Stimulated activated CD4-positive, alpha-beta T cell treated with anti-CD3 and anti-CD28 coated beads, Interleukin-1b, Interleukin-23, amount 100 ng/mL, for 4 hours (primary cell): ENCODE measurements at places on chromosomes 3 and 15.

GRCh38 chr15:100772478-100772877 lies 107.2 kb upstream of the ALDH1A3 start:
- DNase-seq = no peak

GRCh38 chr15:65275728-65276126 lies 11.0 kb downstream of the PARP16 start:
- DNase-seq = no peak

- no peak for DNase-seq
Measured at GRCh38 chr3:116388867-116389385, 56.4 kb downstream of the LSAMP start.

DNA sequence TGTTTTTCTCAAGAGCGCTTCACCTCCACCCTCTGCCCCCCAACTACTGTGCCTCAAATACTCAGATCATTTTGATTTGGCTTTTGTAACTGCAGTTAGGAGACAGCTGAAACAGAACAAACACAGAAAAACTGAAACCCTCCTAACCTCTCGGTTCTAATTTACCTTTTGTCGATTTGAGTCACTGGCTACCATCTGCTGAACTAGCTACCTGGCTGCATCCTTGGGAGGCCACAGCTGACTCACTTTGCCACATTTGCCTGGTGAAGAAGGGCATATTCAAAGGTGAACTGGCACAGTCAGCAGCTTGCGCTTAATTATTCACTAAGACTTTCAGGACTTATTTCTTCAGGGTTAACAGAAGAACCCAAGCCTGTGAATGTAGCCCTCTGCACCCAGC lies 117.7 kb downstream of the FOXB1 start:
- DNase-seq = no peak

- no peak for DNase-seq
Measured at GRCh38 chr15:80266745-80267144, 14.7 kb upstream of the CTXND1 start.

DNA sequence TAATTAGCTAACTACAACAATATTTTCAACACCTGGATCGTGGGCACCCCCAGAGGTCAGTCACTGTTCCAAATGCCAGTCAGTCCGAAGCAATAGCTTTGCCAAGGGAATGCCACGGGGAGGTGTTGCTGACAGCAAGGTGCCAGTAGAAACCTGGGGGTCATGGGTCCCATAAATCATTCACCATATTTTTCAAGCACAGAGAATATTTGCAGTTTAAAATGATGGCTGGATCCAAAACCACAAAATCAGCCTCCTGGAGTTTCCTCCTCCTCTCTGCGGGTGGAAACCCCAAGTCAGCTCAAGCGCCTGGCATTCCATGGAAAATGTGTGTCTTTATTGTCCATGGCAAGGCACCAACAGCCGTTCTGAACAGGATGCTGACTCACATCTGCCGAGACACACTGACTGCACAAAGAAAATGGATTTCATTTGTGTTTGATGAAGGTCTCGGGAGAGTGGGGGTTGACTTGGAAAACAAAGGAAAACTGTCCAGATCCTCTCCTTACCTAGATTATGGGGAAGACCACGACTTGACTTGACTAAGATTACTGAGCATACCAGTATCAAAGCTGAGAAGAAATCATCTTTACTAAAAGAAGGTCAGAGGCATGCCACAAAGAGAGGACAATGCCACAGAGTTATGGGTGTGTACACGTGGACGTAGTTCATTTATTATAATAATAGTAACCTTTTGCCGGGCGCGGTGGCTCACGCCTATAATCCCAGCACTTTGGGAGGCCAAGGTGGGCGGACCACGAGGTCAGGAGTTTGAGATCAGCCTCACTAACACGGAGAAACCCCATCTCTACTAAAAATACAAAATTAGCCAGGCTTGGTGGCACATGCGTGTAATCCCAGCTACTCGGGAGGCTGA lies 26.4 kb downstream of the ANXA2 start:
- DNase-seq = no peak

- no peak for DNase-seq
Measured at GRCh38 chr3:119418641-119419040, 44.8 kb downstream of the TMEM39A start.

DNA sequence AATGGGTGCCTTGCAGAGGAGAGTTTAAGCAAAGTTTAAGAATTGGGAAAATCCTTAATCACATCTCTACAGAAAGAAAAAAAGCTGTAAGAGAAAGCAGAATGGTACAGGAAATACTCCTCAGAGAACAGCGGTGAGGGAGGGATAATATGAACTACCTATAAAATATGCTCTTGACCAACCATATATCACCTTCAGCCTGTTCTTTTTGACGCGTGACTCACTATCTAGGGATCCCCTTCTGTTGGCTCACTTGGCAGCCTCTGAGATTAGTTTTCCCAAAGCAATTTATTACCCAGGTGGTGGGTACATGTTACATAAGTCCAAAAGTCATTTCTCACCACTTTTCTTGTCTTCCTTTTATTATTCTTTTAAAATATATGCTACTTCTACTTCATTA lies 97.7 kb downstream of the CNTN6 start:
- no peak for DNase-seq

DNA sequence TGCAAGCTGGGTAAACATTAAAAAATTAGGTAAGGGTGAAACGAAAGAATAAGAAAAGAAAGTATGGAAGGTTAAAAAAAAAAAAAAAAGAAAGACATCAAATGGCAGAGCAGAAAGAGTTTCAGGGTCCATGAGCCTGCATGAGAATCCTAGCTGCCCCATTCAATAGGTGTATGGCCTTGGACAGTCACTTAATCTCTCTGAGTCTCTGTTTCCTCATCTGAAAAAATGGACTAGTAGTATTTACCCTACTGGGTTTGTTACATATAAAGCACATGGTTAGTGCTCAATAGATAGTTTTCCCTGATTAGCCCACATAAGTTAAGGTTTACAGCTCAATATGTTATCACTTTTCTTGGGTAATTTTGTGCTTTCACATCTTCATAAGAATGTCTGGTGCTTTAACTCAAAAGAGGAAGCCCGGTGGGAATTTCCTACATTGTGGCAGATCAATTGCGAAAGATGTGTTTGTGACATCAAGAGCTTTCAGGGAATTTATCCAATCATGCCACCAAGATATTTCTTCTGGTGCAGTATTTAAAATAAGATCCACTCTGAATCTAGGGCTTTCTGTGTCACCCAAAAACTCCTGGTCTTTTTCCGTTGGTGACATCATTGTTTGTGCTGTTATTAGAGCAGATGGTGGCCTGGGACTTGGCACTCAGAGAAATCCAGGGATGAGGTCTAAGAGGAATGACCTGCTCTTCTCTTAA lies 57.2 kb upstream of the UBE2E1 start:
- DNase-seq = no peak

GRCh38 chr15:65192016-65192415 lies 6.9 kb upstream of the CLPX start:
- no peak for DNase-seq

DNA sequence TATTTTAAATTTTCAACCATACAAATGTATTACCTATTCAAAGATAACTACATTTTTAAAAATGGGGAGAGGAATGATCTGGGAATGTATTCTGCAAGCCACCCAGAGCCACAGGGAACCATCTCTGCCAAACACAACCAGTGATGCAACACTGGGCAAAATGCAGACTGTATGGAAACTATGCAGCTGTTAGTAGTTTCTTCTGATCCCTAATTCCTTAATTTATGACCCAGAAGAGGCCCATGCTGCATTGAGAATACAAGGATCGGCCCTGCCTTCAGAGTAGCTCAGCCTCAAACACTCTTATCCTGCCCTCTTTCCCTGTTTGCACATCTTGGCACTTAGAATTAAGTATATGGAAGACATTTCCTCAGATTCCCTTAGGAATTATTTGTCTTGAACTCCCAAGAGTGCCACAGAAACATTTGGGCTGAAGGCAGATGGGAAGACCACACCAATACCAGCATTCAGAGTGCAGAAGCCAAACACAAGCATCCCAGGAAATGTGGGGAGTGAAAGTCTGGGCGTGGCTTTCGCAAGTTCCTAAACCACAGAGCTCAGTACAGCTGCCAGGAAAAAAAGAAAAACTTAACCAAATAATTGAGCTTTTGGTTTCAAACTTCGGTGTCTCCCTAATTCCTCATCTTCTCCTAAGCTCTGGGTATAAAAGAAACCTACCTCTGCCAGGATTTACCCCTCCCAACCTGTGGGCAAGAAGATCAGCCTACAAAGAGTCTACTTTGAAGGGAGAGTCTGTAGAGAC lies 5.3 kb downstream of the SNUPN start:
- no peak for DNase-seq

DNA sequence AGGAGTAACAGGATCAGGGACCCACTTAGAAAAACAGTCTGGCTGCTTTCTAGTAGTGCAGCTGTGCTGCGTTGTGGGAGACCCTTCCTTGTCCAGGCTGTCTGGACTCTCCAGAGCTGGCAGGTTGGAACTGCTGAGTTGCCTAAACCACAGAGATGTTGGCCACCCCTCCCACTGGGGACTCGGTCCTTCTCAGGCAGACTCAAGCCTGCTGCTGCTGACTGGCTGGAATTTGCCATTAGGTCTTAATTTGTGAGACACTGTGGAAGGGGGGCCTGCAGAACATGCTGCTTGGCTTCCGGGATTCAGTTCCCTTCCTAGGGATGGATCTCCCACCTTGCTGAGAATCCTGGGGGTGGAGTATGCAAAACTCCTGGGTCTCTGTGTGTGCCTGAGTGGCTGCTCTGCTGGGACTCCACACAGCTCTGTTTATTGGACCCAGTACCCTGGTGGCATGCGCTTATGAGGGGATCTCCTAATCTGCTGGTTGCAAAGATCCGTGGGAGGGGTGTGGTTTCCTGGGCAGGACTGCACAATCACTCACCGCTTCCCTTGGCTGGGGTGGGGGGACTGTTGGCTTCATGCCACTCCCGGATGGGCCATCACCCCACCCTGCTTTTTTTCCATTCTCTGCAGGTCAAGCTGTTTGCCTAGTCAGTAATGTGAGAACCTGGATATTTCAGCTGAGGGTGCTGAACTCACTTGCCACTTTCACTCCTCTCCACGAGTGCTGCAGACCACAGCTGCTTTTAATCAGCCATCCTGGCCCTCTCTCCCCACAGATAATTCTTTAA lies 150.5 kb downstream of the CFAP20DC start:
- no peak for DNase-seq

- no peak for DNase-seq
Measured at GRCh38 chr3:120636795-120637401, 40.8 kb downstream of the NDUFB4 start.

DNA sequence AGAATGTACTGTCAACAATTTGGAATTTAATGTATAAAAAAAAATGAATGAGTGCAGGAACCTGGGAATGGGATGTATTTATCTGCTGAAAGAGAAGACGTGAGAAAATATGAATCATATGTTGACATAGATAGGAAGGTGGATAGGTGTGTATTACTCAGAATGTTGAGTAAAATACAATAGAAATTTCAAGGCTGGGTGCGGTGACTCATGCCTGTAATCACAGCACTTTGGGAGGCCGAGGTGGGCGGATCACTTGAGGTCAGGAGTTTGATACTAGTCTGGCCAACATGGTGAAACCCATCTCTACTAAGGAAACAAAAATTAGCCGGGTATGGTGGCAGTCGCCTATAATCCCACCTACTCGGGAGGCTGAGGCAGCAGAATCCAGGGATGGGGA lies 202.8 kb downstream of the CADM2 start:
- no peak for DNase-seq

- no peak for DNase-seq
Measured at GRCh38 chr3:48034000-48034516, 17.8 kb upstream of the MAP4 start.

- no peak for DNase-seq
Measured at GRCh38 chr3:10495003-10495402, 10.4 kb downstream of the ATP2B2 start.

- DNase-seq = peak; percentile 47
Measured at GRCh38 chr15:100849021-100849854, 30.4 kb upstream of the ALDH1A3 start.

DNA sequence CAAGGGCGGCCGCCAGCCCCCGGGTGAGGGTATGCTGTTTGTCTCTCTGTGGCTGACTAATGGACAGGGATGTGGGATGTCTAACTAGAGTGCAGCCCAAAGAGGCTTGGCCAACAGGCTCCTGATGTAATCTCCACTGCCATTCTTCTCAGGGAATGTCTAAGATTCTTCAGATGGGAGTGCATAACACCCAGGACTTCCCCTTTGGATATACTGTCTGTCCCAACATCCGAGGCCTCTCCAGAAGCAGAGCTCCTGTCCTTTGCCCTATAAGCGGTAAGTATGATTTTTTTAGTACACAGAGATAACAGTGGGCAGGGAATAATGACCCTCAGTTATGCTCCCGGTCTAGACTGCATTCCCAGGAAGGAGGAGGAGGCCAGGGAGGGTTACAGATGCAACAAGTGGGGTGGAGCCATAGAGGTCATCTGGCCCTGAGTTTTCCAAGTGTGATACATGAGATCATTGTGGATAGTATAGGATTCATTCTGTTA lies 62.5 kb upstream of the SLCO2A1 start:
- no peak for DNase-seq

GRCh38 chr3:45691842-45692241 lies 2.6 kb downstream of the SACM1L start:
- no peak for DNase-seq

DNA sequence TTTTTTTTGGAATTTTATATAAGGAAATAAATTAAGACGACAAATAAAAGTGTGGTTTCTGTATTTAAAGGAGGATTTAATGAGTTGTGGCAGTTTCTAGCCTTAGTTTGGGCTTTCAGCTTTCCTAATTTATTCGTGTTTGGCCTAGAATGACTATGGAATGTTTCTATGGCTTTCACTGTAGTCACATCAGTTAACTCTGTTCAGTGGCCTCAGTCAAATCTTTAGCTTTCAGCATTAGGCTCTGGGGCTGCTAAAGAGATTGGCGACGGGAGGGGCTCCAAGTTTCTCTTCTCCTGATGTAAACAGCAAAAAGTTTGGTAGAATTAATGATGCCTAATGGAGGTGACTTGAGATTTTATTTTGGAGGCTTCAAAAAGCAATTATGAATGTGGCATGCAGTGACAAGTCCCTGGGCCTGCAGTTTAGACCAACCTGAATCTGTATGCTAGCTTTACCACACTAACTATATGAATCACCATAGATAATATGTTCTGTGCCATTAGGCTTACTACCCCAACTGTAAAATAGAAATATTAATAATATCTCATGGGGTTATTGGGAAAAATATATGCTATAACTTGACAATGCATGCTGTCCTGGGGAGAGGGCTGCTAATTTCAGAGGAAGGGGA lies 47.1 kb upstream of the ADGRG7 start:
- no peak for DNase-seq

DNA sequence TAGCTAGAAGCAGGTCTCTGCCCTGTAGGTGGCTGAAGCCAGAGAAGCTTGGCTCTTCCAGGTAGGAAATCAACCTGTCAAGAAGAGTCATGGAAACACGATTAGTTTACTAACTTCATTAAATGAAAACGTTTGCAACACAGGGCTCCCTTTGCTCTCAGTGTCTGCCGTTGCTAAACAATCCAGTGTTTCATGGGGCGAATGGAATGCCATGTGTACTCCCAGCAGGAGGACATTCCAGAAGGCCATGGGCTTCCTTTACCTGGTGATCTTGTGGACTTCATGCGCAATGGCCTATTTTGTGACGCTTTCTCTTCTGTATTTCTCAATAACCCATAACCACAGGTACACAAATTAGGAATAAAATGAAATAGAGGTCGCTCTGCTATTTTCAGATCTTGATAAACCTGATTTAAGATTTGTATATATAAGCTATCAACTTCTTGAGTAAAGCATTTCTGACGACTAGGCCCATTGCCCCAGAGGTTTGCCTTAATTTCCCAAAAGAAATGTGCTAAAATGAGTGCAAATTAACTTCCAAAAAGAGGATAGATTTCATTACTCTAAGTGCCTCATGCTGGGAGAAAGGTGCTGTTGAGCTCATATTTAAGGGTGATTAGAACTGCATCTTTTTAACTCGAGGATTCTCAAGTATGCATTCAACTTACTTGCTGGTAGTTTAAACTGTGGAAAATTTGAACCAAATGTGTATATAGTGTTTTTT lies 171.0 kb downstream of the EPHA3 start:
- DNase-seq = no peak
